ENCODE measurements at places on chromosomes 4 and X.

- no peak for DNase-seq
Observed at GRCh38 chrX:19347916-19348315, 4.2 kb downstream of the PDHA1 start.

GRCh38 chrX:134528960-134529359, 69.0 kb downstream of the HPRT1 start:
- DNase-seq = no peak

- DNase-seq = no peak
Observed at GRCh38 chr4:144547678-144548298, 98.2 kb upstream of the HHIP start.

GRCh38 chrX:107699616-107700015, 71.3 kb downstream of the PRPS1 start:
- DNase-seq = no peak

- no peak for DNase-seq
Observed at GRCh38 chr4:93437991-93438390, 390.6 kb upstream of the ATOH1 start.

DNA sequence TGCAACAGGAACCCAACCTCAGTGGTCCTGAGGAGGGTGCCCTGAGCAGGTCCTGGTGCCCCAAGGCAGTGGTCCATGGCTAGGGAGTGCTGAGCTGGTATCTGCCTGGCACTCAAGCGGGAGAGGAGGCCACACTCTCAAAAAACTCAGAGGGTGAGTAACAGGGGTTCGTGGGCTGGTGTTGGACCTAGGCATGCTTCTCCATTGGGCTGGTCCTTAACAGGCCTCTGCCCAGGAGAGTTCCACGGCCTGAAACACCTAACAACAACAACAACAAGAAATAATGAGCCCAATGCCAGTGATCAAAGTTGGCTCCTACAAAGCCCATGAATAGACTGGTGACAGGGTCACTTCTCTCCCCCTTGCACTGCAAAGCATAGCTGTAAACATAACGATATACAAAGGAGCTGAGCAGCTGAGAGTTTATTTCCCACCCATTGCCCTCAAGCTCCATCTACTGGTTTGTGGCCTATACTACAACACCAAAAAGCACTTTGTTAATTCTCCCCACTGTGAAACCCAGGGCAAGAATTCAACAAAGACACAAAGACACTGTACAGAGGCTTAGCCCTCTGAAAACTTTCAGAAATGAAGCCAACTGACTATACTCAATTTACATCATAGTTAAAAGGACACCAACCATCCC, 736.1 kb upstream of the ADGRL3 start:
- no peak for DNase-seq

DNA sequence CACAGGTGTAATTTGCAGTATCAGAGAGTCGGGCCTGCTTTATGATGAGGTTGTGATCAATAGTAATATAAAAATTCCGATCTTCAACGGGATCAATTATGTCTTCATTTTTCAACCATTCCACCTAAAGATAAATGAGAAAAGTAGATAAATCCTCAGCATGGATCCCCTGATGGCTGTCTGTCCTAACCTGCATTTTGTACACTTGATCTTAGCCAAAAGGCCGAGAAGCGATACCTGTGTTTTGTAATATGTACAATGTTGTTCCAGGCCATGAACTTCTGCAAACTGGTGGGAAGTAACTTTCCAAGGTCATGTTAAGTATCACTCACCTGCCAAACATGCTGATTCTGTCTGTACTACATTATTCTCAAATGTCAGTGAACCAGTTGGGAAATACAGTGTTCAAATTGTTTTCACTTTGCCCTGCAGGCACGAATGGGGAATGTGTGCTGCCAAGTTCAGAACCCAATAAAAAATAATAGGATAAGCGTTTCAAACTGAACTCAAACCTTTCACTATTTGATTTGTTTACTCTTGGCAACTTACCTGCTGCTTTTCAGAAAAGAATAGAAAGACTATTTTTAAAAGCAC, 298.1 kb downstream of the UNC5C start:
- no peak for DNase-seq

All from astrocyte of the cerebellum (primary cell).